MV-4-11 (cell line): ENCODE measurements at places on chromosomes 13 and 19.

- peak; percentile 39 for DNase-seq
Observed at GRCh38 chr19:18300930-18301717, 19.7 kb upstream of the JUND start.

DNA sequence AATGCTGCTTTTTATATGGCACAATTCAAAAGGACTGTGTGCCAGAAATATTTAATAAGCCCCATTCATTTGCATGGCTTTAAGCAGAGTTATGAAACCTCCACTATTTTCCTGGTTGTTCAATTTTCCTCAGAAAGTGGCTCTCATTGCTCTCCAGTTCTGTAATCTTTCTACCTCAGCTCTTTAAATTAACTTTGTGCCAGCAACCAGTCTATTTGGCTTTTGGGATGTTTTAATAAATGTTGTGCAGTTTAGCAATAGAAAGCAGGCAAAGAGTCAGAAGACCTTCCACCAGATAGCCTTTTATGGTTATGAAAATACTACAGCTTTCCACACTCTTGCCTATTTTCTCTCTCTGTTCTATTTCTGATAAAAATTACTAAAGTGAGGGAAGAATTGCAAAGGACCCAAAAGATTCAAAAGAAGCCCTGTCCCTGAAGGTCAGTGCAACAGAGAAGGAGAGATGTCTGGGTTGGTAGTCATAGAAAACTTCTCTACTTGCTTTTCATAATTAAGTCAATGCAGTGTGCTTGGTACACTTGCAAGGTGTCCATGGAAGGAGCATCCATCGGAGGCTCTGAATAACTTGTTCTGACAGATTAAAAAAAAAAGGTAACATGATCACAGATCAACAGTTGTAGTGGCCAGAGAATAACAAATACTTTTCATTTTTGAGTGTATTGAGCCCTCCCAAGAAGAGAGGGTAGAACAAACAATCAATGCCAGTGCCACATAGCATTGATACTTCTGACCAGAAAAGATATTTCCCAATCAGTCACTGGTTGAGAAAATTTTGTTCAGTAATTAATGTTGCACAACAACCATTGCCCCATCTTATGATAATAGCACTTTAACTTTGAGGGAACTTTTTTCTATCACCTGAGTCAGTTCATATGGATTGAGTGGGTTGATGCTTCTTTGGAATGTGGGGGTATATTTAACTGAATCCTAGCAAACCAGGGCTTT is 48.4 kb upstream of the SPRY2 start:
- no peak for DNase-seq

- no peak for DNase-seq
Observed at GRCh38 chr19:37929355-37929923, 22.4 kb downstream of the SIPA1L3 start.

DNA sequence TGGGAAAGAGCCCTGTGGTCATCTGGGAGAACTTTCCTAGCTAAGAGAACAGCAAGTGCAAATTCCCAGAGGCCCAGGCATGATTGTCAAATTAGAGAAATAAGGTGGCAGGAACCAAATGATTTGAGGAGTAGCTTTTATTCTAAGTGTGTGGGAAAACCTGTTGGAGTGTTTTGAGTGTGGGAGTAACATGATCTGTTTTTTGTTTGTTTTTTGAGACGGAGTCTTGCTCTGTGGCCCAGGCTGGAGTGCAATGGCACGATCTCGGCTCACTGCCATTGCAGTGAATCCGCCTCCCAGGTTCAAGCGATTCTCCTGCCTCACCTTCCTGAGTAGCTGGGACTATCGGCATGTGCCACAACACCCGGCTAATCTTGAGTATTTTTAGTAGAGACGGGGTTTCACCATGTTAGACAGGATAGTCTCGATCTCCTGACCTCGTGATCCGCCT is 2.4 kb downstream of the SAE1 start:
- DNase-seq = no peak

DNA sequence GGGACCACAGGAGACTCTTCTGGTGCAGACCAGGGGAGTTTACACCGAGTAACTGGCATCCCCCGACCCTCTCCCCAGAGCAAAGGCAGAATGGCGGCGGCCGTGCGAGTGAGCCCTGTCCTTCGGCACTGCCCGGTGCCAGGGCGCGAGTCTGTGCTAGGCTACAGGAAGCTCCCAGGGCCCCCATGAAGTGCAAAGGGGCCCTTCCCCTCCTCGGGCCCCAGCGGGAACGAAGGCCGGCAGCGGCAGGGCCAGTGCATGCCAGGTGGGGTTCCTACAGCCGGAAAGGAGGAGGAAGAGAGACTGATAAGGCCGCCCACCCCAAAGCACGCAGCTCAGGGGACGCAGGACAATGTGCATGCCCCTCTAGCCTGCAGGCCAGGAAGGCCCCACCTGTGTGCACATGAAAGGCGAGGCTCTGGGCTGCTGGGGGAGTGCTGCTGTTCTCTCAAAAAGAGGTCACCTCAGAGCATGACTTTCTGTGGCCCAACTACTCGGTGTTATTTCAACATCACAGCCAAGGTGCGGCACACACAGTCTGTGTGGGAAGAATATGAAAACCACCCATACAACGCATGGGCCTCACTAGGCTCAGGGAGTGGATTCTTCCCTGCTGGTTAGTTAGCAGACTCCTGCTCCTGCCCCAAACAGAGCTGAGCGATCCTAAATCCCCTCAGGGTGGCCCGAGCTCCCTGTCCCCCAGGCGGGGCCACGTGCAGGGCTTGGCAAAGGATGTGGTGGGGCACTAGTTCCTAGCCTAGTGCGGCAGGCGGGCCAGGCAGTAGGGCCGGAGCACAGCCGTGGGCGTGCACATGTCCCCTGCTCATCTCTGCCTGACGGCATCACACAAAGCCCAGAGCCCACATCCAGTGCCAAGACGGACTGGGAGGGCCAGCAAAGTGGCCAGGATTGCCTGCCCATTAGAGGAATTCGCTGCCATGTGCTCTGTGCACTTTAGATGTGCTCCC is 28.4 kb upstream of the TIMM44 start:
- DNase-seq = no peak

DNA sequence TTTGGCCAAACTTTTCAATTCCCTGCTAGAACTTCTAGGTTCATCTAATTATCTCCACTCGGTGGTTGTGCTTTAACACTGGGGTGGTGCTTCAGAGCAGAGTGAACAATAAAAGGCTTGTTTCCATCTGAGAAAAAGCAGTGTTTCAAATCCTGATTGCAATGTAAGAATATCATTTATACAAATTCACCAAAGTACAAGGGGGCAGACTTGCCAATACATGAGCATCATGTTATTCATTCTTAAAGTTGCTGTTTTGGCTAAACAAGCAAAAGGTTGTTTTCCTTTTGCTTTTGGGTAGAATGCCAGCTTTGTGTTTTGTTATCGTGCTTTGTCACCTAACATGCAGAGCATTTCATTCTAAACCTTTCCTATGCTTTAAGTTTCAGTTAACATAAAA is 78.5 kb upstream of the UBAC2 start:
- no peak for DNase-seq
